ENCODE measurements at places on chromosomes 16 and 17. TPM values are rescaled to one million over a fixed set of nuclear protein-coding genes. Genes with fewer than 3 reads are reported as not detected.
A peak's percentile ranks its signal among the peaks of the same experiment; 100 is the strongest.

- no peak overlapping the region for H3K27ac ChIP-seq
- H3K4me1 ChIP-seq = peaks cover 12% of the 10 kb centered on the region
- no peaks in the 10 kb centered on the region for H3K36me3 ChIP-seq
- H3K27me3 ChIP-seq = no peaks in the 10 kb centered on the region
- no peak for DNase-seq
- no peak overlapping the region for H3K4me3 ChIP-seq
Measured at GRCh38 chr17:19746517-19746916, 1.6 kb downstream of the ALDH3A1 start.

DNA sequence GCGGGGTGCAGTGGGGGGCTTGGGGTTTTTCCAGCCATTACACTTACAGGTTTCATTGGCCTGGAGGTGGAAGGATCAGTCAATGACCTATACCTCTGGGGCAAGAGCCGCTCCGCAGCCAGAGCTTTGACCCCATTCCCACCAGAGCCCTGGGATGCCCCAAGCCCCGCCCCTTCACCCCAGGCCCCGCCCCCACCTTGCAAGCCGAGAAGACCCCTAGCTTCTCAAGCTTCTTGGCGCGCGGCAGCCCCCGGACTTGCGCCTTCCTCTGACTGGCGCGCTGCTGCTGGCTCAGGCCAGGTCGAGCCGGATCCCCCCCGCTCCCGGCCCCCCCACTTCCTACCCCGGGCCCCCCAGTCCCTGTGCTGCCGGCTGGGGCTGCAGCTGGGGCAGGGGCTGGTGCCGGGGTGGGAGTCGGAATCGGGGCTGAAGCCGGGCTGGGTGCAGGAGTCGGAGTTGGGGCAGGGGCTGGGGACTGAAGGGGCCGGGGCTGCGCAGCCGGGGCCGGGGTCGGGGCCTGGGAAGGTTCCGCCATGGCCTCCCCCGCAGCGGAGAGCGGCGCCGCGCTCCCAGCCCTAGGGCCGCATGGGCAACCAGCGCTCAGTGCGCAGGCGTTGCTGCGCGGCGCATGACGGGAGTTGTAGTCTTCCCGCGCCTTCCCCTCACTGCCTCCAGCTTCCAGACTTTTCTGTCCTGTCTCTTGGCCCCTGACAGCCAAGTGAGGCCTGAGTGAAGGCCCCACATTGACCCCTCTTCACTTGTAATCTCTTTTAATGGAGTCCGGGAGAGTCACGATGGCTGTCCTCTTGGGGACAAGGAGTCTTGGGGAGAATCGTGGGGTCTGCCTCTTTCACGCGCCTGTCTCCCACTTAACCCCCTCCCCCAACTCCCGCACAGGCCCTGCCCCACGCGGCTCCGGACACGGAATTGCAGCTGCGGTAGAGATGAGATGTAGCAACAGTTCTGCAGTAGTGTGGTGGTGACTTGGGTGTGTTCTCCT is at the start of gene KAT2A:
TSS of gene KAT2A (minus strand) at position 598 of the 1,000 bp plus-strand sequence. CDS start at position 535, 63 bp downstream.
- peaks cover 32% of the 10 kb centered on the region for H3K4me1 ChIP-seq
- DNase-seq = peak; percentile 91

Gene GRAP
- polyA plus RNA-seq = 18.2 TPM

Gene SDK2
- polyA plus RNA-seq = 1.9 TPM

- no peak overlapping the region for H3K27ac ChIP-seq
- H3K36me3 ChIP-seq = no peaks in the 10 kb centered on the region
- H3K4me1 ChIP-seq = no peaks in the 10 kb centered on the region
- H3K27me3 ChIP-seq = no peaks in the 10 kb centered on the region
Measured at GRCh38 chr17:3730881-3731429, 7.3 kb downstream of the HASPIN start.
